ENCODE measurements at places on chromosomes 16 and 17. TPM values are rescaled to one million over a fixed set of nuclear protein-coding genes. Genes with fewer than 3 reads are reported as not detected.

Gene NHLRC4
- 2.4 TPM for total RNA-seq

GRCh38 chr16:58425756-58426494 lies 33.7 kb downstream of the GINS3 start:
- no peak for DNase-seq

DNA sequence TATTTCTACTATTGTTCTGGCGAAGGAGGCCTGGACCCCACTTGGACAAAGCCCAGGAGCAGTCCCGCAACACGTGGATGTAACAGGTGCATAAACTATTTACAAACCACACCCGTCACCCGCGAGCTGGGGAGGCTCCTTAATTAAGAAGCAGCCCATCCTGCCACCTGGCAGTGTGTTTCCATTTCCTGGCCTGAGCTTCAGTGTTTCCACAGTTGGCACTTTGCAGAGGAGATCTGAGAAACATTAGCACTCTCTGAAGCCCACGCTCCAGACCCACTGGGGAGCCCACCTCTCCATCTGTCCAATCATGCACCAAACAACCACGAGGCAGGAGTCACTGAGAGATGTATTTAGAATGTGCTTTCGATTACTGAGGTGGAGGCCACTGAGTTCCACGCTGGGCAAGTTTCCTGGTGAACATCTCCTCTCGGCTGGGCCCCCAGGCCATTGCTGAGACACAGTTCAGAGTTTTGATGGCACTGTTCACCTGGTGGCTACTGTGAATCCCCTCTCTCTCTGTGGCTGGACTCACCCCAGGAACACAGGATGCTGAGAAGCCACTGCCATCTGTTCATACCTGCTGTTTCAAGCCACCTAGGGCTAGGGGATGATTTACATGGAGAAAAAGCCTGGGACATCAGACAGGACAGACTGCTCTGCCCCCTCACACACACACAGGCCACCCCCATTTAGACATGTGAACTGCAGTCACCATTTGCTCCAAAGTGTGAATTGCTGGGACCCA lies 129.1 kb downstream of the AIPL1 start:
- DNase-seq: no peak

- no peak for DNase-seq
Measured at GRCh38 chr16:88558457-88559442, 11.5 kb upstream of the ZC3H18 start.

Measured in CD4-positive, alpha-beta memory T cell (primary cell).